ENCODE measurements at places on chromosomes 12 and 14.

DNA sequence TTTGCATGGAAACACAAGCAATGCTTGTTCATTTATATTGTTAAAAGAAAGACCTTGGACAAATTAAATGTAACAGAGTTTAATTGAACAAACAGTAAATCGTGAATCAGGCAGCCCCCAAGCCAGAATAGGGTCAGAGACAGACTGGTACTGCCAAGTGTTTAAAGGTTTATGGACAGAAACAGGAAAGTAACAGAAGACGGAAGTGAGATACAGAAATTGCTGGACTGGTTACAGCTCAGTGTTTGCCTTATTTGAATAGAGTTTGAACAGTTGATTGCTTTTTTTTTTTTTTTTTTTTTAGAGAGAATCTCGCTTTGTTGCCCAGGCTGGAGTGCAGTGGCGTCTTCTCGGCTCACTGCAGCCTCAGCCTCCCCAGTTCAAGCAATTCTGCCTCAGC, 50.3 kb downstream of the DAO start:
- no peak for DNase-seq

GRCh38 chr14:56487761-56488160, 91.8 kb upstream of the TMEM260 start:
- DNase-seq, result peak; percentile 63

DNA sequence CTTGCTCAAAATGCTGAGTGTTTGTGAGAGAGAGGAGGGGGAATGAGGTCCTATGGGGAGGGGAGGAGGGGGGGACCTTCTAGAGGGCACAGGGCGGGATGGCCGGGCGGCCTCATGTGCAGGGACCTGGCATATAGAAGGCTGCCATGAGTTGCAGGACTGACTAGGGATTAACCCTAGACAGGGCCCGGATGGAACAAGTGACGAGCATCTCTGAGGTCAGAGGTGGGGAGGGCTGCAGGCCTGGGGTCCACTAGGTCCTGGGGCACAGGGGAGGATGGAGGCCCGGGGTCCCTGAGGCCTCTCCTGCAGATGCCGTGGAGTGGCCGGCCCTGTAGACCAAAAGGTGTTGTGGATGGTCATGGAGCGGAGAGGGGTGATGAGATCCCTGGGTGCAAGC, 104.0 kb upstream of the EIF5 start:
- no peak for DNase-seq

GRCh38 chr12:132285991-132286681, 43.3 kb downstream of the GALNT9 start:
- DNase-seq, result no peak

GRCh38 chr12:52202361-52203078, 10.7 kb upstream of the KRT80 start:
- DNase-seq, result no peak

GRCh38 chr12:123908884-123909725, 63.5 kb downstream of the CCDC92 start:
- no peak for DNase-seq

DNA sequence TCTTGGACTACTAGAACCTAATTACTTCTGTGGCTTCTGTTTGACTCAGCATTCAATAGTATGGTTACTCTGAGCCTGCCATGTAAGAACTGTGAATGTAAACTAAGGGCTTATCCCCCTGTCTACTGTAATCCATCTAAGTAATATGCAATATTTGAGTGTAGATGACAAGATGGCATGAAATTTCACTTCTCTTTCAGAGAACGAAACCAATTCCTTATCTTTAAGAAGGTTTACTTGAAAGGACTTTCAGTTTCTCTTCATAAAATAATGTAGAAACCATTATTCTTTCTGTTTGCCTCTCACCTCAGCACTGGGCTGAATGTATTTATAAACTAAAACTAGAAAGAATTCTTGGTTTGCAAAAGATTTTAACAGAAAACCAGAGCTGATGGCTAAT, 60.4 kb upstream of the ARID2 start:
- no peak for DNase-seq

- DNase-seq, result no peak
These were observed 44.0 kb downstream of the CCER1 start for GRCh38 chr12:90910958-90911357.

DNA sequence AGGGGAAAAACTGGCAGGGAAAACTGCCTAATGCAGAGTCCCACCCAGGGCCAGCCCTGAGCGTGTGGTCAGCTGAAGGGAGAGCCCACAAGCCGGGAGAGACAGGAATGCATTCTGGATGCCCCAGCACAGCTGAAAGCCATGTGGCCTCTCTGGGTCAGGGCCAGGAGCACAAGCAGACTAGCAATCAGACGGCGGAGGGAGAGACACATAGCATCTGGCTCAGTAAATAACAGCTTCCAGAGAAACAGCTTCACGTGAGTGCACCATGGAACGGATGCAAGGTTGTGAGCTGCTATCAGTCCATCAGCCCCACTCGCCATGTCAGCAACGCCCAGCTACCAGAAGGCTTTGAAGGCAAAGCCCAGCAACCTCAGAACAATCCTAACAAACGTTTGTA, 28.2 kb upstream of the TMEM106C start:
- DNase-seq, result no peak

GRCh38 chr12:44317651-44318126, 481.8 kb downstream of the TMEM117 start:
- no peak for DNase-seq

- peak; percentile 63 for DNase-seq
These were observed 1.4 kb upstream of the ARID2 start for GRCh38 chr12:45727980-45728629.

DNA sequence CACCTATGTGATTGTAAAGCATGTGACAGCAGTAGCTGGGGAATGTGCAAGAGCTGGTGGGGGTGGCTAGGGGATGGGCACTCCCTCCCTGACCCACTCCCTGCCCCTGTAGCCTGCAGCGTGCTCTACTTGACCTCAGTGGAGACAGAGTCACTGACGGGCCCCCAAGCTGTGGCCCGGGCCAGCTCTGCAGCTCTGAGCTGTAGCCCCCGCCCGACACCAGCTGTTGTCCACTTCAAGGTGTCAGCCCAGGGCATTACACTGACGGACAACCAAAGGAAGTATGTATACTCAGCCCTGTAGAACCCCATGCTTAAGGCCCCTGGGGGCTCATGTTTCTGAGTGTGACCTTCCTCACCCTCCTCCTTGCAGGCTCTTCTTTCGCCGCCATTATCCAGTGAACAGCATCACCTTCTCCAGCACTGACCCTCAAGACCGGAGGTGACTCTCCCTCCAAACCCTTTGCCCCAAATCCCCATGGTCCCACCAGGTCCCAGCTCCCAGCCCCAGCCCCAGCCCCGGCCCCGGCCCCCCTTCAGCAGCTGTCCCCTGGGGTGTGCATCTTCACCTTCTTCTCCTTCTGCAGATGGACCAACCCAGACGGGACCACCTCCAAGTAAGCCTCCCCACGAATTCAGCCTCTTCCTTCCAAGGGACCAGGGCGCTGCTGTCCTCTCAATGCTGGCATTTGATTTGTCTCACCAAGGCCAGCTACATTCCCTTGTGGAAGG, 13.3 kb downstream of the TNS2 start:
- no peak for DNase-seq

- no peak for DNase-seq
These were observed at the start of gene PMCH for GRCh38 chr12:102197789-102198188. Gene PMCH (minus strand): TSS chr12:102197833. CDS start chr12:102197770, 63 bp downstream.

DNA sequence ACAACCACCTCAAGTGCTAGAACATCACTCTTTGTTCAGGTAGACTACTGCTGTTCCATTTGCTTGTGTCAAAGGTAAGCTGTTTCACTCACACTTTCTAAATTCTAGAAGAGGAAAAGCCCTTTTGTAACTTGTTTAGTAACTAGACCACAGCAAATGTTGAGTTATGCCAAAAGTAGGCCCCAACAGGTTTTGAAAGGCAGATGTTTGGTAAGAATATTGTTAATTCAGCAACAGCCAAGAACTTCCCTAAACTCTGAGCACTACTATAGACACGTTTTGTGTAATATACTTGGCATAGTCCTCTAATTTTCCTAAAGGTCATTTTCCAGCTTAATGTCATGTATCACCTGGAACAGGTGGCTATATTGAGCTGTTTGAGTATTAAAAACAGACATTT, 79.0 kb downstream of the DCAF5 start:
- DNase-seq, result no peak

All from SK-N-MC (cell line).